ENCODE measurements at places on chromosomes 3 and 15.
A peak's percentile ranks its signal among the peaks of the same experiment; 100 is the strongest.

- no peak for DNase-seq
These were observed 47.2 kb upstream of the TEX55 start for GRCh38 chr3:119098619-119099222.

- DNase-seq, result no peak
These were observed 70.2 kb downstream of the IGF1R start for GRCh38 chr15:98718426-98719136.

- DNase-seq, result no peak
These were observed 2.6 kb downstream of the CILP start for GRCh38 chr15:65208647-65209046.

DNA sequence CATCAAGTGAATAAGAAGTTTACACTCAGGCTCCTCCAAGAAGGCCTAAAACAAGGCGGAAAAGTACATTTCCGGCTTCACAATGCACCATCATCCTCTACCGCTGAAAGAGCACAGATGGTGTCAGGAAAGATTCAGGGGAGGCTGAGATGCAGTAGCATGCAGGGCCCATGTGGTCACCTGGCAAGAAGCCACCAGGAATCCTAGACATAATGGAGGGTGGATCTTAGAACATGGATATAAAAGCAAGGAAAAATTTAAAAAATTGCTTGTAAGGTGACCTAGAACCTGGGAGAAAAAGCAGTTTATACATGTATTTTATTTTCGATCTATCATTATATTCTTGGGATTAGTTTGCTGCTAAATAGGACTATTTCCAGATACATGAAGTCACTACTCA is 21.9 kb upstream of the OTOL1 start:
- DNase-seq, result no peak

GRCh38 chr15:34652726-34653033 is 69.2 kb upstream of the GOLGA8B start:
- no peak for DNase-seq

GRCh38 chr3:140311428-140311827 is 366.4 kb upstream of the TRIM42 start:
- no peak for DNase-seq

DNA sequence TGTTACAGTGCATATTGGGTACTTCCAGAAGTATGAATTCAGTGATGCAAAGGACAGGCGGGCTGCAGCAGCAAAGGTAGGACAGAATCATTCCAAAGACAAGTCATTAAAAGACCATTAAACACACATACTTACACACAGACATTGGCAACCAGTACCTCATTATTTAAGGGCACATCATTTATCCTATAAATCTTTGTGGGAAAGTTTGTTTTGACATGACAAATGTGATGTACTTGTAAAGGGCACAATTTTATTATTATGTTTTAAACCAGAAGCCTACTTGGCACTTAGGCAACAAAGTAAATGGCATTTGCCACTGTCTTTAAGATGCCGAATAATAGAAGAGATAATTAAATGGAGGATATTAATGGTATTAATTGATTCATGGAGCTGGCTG is 22.7 kb downstream of the ARIH1 start:
- DNase-seq, result no peak

DNA sequence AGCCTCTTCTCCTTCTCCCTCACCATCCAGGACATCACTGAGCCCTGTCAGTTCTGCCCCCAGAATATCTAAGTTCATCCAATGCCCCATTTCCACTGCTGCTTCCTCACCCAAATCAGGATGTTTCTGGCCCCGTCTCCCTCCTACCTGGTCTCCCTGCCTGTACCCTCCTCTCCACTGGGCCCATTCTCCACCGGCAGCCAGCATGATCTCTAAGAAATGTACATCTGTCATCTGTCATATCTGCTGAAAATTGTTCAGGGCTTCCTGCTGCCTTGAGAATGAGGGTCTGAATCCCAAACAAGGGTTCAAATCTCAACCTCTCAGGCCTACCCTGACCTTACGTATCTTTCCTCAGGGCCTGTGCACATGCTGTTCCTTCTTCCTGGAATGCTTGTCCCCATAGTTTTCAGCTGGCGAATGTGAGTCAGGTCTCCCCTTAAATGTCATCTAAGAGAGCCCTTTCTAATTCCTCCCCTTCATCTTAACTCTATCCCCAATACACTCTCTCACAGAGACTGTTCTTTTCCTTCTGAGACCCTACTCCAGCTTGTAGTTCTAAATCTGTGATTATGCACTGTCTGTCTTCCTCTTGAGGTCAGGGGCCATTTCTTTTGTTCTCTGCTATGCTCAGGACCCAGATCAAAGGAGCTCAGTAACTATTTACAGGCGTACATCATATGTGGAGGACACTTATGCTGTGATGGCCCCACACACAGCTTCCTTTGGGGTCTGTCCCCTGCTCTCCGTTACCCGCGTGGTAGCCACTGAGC is 40.8 kb downstream of the SMAD3 start:
- DNase-seq, result no peak

GRCh38 chr3:106256249-106256957 is 387.6 kb upstream of the CBLB start:
- DNase-seq, result no peak

- no peak for DNase-seq
These were observed 268.1 kb downstream of the ULK4 start for GRCh38 chr3:41693799-41694198.

DNA sequence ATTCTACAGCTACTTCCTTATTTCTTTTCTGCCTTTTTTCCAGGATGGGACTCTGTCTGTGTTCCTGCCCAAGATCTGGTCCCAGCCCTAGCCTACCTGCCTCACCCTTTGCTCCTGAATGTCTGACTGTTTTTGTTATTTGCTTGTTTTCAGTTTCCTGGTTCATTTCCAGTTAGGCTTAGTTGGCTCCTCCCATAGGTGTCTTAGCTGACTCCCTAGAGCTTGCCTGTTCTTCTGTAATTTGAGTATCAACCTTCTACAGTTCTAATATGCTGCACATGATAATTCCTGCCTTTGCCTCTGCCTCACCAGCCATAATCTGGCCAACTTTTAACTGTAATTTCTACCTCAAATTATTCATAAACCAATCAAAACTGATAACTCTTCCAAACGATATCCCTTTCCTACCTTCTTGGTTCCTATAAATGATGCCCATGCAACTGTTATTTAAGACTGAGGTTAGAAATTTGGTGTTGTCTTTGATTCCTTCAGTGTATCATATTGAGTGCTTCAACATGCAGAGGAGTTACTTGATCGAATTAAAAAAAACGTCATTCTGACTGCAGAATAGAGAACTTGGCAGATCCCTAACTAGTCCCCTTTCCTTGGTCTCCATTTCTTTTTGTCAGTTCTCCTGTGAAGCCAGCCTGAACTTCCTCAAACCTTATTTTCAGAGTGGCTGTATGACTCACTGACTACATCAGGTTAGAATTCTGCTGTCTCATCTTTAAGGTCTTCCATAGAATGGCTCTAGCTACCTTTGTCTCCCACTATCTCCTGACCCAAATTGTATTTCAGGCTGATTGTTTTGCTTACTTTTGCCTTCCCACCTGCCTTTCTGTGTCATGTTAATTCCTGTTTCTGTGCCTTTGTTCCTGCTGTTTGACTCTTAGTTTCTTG is 8.4 kb downstream of the GOLM2 start:
- no peak for DNase-seq

GRCh38 chr15:56460071-56460470 is 4.9 kb downstream of the MNS1 start:
- DNase-seq, result no peak

DNA sequence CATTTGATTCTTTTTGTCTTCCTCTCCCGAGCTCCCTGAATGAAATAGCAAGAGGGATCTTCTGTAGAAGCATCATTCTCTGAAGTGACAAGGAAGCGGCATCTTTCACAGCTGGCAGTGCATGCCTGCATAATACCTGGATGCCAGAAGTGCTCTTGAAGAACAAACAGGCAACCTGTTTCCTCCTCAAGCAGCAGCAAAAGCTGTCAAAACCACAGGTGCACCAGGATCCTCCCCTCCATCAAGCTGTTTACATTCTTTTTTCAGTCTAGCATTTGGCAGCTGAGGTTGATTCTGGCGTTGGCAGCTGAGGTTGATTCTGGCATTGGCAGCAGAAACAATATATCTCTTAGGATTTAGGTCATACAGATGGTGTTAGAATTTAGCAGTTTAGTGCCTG is 979.0 kb downstream of the TUSC7 start:
- peak; percentile 43 for DNase-seq

DNA sequence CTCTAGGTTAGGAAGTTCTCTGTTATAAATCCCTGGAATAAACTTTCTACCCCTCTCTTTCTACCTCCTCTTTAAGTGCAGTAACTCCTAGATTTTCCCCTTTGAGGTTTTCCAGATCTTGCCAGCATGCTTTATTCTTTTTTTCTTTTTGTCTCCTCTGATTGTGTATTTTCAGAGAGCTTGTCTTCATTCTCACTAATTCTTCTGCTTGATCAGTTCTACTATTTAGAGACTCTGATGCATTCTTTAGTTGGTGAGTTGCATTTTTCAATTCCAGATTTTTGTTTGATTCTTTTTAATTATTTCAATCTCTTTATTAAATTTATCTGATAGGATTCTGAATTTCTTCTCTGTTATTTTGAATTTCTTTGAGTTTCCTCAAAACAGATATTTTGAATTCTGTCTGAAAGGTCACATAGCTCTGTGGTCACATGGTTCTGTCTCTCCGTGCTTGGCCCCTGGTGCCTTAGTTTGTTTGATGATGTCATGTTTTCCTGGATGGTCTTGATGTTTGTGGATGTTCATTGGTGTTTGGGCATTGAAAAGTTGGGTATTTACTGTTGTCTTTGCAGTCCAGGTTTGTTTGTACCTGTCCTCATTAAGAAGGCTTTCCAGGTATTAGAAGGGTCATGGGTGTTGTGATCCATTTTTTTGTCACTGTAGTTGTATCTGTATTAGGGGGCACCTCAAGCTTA is 89.2 kb downstream of the BBX start:
- no peak for DNase-seq

- DNase-seq, result no peak
These were observed 22.6 kb upstream of the SATB1 start for GRCh38 chr3:18447720-18448119.

- DNase-seq, result no peak
These were observed 29.8 kb upstream of the PLXNA1 start for GRCh38 chr3:126952983-126953660.

GRCh38 chr3:152314677-152315353 is 46.1 kb downstream of the MBNL1 start:
- no peak for DNase-seq

DNA sequence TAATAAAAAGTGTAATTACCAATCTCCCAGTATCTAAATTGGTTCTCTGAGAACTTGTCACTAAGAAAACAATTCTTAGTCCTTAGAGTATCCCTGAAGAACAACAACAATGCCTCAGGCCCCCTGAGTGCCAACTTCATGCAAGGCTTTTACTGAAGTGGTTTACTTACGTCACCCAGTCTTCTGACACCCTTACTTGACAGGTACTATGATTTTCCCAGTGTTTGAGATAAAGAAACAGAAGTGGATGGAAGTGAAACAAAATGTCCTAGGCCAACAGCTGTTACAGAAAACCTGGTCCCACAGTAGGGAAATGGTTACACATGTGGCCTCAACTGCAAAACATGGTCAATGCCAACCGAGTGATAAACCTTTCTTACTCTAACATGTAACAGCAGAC is 331.1 kb downstream of the FOXP1 start:
- no peak for DNase-seq

GRCh38 chr3:38375072-38375471 is 28.5 kb downstream of the XYLB start:
- DNase-seq, result no peak

DNA sequence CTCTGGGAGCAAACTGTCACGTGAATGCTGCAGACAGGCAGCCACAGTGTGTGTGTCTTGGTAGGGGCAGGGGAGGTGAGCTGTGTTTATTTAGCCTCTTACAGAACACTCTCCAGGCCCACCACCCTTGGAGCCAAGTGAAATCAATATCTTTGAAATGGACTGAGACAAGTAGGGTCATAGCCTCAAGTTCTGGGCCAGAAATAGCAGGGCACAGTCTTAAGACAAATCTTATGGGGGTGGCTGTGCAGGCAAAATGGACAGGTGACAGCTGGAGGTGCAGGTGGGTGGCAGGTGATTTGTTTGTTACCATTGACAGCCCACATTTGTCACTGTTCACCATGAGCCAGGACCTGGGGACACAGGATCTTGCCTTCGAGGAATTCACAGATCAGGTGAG is 93.6 kb upstream of the NMNAT3 start:
- no peak for DNase-seq

- DNase-seq, result no peak
These were observed 1247.2 kb downstream of the ROBO2 start for GRCh38 chr3:78287085-78287484.

DNA sequence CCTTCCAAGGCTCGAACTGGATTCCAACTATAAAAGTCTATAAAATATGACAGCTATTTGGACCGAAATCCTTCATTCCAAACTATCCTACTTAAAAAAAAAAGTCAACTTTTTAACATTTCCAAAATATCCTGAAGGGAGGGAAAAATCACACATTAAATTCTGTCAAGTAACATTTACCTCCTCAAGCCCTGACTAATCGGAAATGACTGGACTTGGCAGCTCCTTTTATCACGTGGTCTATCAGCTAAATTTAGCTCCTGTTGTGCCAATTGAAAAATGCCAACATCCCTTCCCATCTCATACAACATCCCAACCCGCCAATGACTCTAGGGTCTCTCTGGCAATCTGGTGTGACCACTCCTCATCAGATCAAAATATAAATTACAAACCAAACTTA is 297.9 kb downstream of the FHIT start:
- peak; percentile 53 for DNase-seq

- peak; percentile 47 for DNase-seq
These were observed 402.1 kb upstream of the MCTP2 start for GRCh38 chr15:93829115-93829870.

GRCh38 chr3:52346623-52347530 is 30.8 kb downstream of the DNAH1 start:
- DNase-seq, result peak; percentile 51

DNA sequence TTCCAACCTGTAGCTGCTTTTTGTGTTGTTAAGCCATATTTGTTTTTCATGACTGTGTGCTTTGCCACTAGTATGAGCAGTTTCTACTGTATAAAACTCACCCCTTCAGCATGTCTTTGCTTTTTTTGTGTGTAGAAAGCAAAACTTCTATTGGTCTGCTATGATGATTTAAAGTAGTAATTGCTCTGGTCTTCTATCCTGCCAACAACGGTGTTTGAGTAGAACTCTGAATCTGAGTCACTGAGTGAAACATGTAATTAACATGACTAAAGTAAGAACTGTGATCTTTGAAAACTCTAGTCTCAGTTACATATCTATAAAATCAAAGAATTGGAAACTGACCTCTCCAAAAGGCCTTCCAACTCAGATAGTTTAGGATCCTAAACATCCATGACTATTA is 133.6 kb downstream of the TPRG1 start:
- DNase-seq, result no peak

GRCh38 chr3:141103067-141103466 is 51.9 kb downstream of the SPSB4 start:
- no peak for DNase-seq

DNA sequence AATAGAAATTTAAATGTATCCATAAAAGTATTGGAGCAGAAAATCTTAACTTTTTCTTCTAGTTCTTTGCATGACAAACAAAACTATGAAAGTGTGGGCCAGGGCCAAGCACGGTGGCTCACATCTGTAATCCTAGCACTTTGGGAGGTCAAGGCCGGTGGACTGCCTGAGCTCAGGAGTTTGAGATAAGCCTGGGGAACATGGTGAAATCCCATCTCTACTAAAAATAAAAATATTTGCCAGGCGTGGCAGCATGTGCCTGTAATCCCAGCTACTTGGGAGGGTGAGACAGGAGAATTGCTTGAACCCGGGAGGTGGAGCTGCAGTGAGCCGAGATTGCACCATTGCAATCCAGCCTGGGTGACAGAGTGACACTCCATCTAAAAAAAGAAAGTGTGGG is 93.0 kb upstream of the ASB14 start:
- no peak for DNase-seq

- no peak for DNase-seq
These were observed 212.5 kb downstream of the CADPS start for GRCh38 chr3:62662677-62663076.

Data from MG63 (cell line).